ENCODE measurements at places on chromosomes 5 and 9.

DNA sequence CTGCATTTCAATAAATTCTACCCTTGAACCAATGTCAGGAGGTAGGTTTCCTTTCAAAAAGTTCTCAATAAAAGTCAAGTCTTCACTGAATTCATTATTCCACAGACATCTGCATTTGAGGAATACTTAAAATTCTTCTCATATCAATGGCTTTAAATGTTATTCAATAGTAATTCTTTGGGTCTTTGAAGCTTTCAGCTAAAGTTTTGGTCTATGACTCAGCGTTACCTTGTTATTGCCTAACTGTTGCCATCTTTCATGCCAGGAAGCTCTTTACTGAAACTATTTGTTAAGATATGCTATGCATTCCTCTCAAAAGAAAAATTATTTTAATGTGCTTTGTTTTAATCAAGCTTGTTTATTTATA is 170.5 kb downstream of the NNT start:
- no peak for DNase-seq

- DNase-seq, result no peak
Measured at GRCh38 chr5:89712134-89712700, 697.3 kb downstream of the CETN3 start.

- DNase-seq, result no peak
Measured at GRCh38 chr9:126157826-126158587, 168.6 kb upstream of the MVB12B start.

DNA sequence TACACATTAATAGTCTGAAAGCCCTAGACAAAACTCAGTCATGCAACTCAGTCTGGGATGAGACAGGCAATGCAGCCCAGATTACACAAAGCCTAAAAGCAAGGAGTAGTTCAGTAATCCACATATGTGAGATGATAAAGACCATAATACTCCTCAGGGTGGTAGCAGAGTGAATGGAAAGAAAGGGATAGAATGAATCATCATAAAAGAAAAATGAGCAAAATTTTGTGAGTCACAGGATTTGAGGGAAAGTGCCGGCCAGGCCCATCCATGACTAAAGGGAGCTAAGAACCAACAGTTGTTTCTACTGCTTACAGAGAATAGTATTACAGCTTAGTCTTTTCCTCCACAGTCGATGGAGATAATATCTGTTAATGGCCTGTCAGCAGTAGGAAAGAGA is 90.0 kb upstream of the POU5F2 start:
- DNase-seq, result no peak

GRCh38 chr9:70603020-70603411 is 188.6 kb upstream of the KLF9 start:
- no peak for DNase-seq
